COLO829 (cell line): ENCODE measurements at places on chromosomes 1 and 21.

GRCh38 chr1:57443004-57443403 lies 19.1 kb upstream of the DAB1 start:
- DNase-seq: no peak

DNA sequence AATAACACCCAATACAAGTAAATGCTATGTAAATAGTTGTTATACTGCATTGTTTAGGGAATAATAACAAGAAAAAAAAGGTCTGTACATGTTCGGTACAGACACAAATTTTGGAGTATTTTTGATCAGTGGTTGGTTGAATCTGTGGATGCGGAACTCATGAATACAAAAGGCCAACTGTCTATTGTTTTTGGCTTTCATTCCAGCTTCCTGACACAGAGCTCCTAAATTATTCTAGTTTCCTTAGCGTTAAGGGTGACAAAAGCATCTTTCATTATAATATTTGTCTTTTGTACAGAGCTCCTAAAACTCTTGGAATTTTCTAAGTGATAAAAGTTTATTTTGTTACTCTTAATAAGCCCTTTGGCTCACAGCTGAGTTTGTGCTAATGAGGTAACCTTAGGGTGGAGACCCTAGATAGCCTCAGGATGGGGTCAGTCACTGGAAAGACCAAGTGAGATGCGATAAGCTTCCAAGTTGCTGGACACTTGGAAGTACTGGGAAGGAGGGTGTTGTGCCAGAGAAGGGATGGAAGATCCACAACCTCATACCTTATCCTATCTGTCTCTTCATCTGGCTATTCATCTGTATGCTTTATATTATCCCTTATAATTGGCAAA lies 57.4 kb upstream of the PRRC2C start:
- peak; percentile 65 for DNase-seq

- no peak for DNase-seq
These were observed 6.4 kb downstream of the TRIM11 start for GRCh38 chr1:228400237-228400651.

- no peak for DNase-seq
These were observed 536.8 kb downstream of the KCNT2 start for GRCh38 chr1:196071447-196071846.

DNA sequence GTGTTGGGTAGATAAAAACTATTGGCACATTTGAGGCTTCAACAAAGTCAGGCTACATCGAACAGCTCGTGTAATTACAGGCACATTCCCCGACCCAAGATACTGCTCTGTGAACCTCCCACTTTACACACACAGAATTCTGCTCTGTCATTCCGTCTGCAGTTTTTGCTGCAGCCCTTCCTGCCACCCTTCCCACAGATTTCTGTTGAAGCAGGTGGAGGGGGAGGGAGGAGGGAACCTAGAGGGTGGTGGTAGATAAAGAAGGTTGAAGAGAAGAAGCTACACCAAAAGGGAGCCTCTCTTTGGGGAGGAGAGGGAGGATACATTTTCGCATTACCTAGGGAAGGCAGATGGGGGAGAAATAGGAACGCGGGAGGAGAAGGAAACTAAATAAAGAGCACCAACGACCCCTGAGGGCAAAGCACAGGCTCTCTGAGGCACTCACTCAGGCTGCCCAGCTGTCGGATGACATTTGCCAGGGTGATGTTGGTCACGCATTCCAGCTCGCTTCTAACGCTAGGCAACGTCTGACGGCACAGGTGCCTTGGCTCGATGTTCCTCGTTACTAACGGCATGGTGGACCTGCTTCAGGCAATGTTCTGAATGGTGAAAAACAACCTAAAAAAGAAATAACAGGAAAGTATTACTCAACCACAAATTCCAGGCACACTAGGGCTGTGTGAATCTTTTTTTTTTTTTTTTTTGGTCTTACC lies 36.0 kb downstream of the GPR3 start:
- DNase-seq: no peak

DNA sequence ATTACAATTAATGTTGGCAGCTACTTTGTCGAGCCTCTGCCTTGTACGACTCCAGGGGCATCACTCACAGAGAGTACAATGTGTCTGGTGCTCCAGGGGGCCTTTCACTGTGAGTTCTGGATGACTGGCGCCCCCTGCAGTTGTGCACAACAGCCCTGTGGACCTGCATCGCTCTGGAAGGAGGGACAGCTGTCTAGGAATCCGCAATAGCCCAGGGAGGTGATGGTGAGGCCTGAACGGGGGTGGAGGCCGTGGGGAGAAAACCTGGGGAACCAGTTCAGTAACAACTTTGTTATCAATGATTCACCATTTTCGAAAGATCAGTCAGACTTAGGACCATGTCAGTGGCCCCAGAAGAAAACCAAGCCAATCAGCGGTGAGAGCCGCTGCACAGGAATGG lies 189.1 kb downstream of the KAZN start:
- no peak for DNase-seq

GRCh38 chr1:4046836-4047461 lies 146.9 kb upstream of the C1orf174 start:
- DNase-seq: no peak

DNA sequence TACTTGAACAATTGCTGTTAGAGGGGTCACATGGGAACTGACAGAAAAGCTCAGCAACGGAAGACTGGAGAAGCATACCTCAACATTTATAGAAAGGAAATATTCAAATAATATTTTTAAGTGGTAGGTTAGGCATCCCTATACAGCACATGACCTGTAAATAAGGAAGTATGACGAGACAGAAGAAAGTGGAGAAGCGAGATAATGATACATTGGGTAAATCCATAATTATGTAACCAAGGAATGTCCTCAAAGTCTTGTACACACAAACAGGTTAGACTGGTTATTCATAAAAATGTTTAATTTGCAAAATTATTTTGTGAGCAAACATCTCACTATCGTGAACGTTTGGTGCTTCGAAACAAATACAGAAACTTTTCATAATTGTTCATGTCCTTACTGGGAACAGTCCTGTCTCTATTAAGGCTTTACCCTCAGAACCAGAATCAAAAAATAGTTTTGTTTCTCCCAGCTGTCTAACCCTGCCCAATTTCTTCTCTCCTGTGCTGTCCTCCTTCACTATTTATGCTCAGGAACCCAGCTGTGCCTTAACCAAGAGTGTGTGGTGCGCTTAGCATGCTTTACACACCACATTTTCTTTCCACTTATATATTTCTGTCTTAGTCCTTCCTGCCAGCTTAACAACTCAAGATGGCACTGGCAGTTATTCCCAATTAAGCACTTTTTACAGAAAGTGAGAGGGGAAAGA lies 10.2 kb downstream of the KMO start:
- DNase-seq: no peak

DNA sequence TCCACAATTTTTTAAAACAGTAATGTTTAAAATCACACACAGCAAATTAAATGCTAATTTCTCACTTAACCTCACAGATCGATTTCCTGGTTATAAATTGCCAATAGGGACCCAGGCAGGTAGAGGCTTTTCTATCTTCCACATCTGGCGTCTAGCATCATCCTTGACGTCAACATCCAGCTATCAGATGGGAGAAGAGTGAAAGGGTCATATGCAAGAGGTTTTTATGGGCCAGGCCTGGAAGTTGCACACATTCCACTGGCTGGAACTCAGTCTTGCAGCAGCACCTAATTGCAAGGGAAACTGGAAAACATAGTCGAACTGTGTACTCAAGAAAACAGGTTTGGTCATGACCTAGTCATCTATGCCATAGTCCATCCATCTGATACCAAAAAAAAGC lies 6.0 kb upstream of the EEIG2 start:
- DNase-seq: no peak

DNA sequence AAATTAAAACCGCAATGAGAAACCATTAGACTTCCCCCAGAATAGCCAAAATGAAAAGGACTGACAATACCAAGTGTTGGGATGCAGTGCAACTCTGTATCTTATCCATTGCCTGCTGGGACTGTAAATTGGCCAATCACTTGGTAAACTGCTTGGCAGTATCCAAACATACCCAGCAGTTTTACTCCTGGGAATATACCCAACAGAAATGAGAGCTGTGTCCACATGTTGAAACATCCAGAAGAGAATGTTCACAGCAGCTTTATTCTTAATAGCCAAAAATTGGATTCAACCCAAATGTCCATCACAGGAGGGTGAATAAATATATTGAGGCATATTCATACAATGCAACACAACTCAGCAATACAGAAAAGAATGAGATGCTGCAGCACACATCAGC lies 13.7 kb upstream of the FAM20B start:
- no peak for DNase-seq

DNA sequence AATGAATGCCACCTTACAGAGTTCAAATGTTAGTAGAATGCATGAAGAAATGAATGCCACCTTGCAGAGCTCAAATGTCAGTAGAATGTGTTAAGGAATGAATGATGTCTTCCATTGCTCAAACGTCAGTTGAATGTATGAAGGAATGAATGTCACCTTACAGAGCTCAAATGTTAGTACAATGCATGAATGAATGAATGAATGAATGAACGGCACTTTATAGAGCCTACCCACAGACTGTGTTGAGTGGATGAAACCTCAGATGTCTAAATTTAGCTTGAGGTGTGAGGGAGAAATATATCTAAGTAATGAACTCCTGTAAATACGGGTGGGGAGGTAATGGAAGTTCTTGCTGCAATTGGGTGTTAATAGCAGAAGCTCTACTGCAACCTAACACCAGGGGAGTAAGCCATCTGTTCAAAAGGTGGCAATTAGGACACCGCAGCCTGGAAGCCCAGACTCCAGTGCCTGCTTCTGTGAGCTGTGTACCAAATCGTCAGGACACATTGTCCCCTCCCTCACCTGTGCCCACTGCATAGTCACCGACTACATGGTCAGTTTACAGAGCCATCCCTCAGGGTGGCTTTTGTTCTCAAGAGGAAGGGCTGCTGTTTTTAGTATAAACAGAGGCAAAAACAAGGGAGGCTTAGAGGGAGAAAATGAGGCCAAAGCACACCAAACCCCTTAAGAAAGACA lies 26.7 kb downstream of the SUSD4 start:
- DNase-seq: no peak

- no peak for DNase-seq
These were observed 2.0 kb downstream of the KCNJ15 start for GRCh38 chr21:38258521-38259485.

- DNase-seq: no peak
These were observed 457.2 kb upstream of the ADAMTS5 start for GRCh38 chr21:27423906-27424595.

DNA sequence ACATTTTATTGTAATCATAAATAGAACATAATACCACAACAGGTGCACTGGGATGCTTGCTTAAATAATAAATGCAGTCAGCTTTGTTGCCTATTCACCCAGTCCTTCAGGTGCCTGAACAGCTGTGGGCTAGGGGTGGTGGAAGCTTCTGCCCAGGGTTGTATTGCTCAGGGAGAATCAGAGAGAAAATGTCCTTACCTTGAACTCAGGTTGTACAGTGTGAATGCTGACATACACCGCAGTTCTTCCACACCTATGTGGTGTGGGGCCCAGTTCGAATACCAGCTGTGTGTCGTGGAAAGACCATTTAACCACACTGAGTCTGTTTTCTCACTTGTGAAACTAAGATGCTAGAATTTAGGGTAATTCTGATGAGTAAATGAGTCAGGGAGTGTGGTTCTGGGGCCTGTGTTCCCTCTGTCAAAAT lies 115.7 kb upstream of the ATP1A1 start:
- DNase-seq: no peak

DNA sequence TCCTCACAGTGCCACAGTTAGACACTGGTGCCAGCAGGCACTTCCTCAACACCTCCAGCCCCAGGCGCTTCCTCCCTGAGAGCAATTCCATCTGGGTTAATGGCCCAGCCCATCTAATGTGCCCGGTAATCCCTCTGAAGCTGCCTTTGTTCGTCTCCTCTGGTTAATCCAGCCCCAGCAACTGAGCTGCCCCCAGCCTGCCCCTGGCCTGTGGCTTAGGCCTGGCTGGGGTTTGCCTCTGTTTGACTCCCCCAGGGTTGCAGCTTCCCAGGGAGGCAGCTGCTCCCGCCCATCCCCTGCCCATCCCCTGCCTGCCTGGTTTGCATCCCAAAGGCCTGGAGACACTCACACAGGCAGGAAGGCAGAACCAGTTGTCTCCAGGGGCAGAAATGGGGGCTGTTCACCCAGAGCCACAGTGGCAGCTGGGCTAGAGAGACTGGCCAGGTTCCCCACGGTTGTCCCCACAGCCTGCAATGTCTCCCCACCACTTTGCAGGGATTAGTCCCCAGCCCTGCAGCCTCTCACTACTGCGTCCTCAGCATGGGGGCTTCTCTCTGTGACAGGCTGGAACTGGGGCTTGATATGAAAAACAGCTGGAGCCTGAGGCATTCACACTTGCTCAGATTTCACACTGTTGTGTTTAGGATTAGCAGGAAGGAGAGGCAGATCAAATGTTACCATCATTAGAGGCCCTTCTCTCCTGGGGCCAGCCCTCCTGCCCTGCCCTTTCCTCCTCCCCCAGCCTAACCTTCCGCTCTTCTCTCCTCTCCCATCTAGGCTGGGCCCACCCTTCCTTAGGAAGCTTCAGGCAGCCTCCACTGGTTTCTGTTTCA lies 120.2 kb downstream of the TLR5 start:
- DNase-seq: peak; percentile 66

- DNase-seq: no peak
These were observed 712 bp downstream of the RAB13 start for GRCh38 chr1:153985341-153985912.

- no peak for DNase-seq
These were observed 1103.3 kb upstream of the B3GALT2 start for GRCh38 chr1:194289569-194290266.

- DNase-seq: no peak
These were observed 377 bp downstream of the SAMD13 start for GRCh38 chr1:84301785-84302385.

DNA sequence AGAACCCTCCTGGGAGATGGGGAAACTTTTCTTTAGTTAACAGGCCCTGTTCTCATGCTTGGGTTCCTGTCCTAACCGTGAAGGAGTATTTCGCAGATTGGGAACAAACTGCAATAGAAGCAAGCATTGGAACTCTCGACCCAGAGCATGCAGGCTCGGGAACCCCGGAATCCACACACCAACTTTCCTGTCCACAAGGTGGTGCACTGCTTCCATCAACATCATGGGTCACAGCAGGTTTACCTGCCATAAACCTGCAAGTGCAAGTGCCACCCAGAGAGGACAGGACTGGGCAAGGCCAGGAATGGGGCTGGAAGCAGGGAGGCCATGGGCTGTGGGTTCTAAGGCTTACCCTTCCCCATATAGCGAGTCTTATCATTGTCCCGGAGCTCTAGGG lies 6.9 kb downstream of the ENO1 start:
- no peak for DNase-seq

GRCh38 chr1:92118826-92119225 lies 38.7 kb downstream of the BTBD8 start:
- no peak for DNase-seq

- no peak for DNase-seq
These were observed 12.2 kb downstream of the SH3BP5L start for GRCh38 chr1:248813546-248813945.

DNA sequence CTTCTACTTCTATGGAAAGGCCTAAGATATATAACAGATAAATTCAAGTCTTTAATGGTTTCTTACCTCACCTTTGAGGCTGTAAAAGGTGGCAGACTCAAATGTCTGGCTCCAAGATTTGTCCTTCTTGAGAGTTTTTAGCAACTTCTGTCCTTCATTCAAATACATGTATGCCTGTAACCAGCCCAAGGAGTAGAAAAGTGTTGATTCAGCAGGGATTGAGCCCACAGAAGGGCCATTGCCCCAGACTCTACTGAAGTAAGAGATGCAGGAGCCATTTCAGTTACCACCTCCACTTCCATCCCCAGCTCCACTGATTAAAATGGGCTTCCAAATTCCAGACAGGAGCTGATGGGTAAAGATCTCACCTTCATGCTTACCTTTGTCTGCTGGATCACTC lies 80.0 kb downstream of the ADCY10 start:
- no peak for DNase-seq
